ENCODE measurements at places on chromosomes 1 and 21.

- DNase-seq: no peak
Observed at GRCh38 chr1:25123551-25123950, 108.8 kb downstream of the SYF2 start.

- DNase-seq: no peak
Observed at GRCh38 chr1:22461678-22462527, 10.3 kb downstream of the ZBTB40 start.

DNA sequence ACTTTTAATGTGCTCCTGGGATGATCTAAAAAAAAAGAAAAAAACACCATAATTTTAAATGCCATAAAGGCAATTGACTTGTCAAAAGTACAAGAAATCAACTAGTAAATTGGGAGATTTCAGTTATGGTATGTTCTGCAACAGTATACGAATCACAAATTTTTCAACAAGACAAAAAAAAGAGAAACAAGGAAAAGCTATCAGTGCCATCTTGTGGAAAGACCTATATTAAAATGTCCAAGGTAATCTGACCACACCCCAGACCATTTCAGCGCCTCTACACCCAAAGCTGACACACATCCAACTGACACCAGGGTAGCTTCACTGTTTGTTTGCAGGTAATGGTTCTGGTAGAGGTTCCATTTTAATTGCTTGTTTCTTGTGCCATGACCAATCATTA lies 5.0 kb upstream of the DUSP23 start:
- no peak for DNase-seq

GRCh38 chr1:109657395-109657794 lies 1.5 kb downstream of the GSTM4 start:
- DNase-seq: no peak

DNA sequence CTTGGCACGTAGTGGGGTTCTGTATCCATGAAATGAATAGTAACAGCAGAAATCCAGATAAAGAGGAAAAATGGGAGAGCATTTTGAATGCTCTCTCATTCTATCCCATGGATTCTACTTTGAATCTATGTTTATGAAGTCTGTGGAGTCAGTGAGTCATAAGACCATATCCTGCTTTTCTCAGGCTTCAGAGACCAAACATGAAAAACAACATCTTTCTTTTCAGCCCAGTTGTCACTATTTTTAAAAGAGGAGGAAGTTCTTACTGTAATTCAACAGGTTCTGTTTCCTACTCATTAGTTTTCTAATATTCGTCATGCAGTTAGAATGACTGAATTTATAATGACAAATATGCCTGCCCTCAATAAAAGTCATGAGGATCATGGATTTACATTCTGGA lies 39.4 kb upstream of the CD55 start:
- DNase-seq: no peak

DNA sequence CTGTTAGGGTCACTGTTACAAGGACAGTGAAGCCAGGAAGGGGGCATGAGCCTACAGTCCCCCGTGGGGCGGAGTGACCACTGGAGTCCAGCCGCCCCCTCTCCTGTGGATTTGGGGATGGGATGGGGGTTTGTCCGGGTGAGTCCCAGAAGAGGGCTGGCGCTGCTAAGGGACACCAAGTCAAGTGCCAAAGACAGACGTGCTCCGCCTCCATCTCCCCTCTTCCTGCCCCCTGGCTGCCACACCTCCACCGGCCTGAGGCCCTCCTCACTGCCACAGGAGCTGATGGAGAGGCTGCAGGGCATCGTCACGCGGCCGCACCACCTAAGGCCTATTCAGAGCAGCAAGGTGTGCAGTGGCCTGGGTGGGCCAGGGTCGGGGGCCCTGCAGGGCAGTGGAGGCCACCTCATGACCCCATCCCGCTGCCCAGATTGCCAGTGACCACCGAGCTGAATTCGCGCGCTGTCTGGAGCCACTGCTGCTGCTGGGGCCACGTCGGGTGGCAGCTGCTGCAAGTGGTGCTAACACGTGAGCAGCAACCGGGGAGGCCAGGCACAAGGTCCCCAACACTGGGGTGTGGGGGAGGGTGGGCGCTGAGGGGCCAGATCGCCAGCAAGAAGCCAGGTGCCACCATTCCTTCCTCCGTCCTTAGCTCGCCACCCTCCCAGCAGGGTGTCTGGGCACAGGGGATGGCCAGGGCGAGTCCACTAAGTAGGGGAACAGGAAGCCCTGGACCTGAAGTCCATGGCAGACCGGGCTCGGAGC lies 4.9 kb downstream of the RNF207 start:
- no peak for DNase-seq

DNA sequence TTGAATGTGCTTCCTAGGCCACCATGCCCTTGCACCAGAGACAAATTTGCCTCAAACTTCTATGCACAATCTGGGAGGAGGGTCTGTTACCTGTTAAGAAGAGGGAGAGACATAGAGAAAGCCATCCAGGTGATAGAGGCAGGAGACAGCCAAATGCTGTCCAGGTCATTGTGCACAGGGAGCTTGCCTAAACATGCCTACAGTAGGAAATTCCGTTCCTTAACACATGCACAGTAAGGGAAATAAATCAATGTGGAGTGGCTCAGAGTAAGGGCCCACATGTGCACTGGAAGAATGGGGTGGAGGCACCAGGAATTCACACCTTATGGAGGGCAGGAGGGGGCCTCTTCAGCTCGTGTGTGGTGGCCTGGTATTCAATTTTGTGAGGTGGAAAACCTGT lies 19.5 kb upstream of the CREG1 start:
- DNase-seq: no peak

DNA sequence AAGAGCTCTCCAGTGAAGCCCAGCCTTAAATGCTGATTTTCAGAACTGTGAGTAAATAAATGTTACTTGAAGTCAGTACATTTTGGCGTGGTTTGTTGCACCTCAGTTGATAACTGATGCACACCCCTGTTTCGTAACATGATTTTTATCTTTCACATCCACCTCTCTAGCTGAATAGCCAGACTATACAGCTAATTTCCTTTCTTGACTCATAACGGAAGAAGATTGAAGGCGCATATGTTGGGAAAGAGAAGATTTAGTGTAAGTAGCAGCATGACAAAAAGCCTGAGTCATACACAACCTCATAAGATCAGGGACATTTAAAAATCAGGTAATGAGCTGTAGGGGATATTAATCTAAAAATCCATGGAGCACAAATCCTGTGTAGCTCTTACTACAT lies 716.2 kb upstream of the ZP4 start:
- DNase-seq: no peak

GRCh38 chr21:18163956-18164355 lies 80.7 kb upstream of the CHODL start:
- DNase-seq: no peak

DNA sequence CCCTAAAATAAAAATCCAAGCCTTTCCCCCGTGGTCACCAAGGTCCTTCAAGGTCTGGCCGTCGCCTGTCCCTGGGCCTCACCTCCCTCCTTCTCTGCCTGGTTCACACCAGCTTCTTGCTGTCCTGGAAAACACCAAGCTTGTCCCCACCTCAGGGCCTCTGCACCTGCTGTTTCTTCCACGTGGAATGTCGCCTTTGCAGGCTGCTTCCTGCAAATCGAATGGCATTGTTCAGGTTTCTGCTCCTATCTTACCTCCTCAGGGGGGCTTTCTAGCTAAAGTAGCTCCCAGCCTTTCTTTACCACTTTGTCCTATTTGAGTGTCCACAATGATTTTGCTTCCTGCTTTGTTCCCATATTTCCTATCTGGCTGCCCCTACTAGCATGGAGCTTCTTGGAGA lies 3.3 kb upstream of the CASZ1 start:
- DNase-seq: no peak

DNA sequence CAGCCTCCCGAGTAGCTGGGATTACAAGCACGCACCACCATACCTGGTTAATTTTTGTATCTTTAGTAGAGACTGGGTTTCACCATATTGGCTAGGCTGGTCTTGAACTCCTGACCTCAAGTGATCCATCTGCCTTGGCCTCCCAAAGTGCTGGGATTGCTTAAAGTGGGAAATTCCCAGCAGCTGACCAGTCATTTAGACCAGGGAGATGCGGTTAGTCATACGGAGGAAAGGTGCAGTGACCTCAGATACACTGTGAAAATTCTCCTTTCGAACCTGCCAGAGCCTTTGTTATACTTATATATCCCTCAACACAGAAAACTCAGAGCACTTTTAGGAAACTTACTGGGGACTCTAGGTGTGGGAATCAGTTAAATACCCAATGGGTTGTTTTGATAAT lies 39.6 kb downstream of the MAP10 start:
- no peak for DNase-seq
